Mesenteric fat pad (tissue), 1 donor: ENCODE measurements at places on chromosomes 4 and X. TPM values are rescaled to one million over a fixed set of nuclear protein-coding genes. Genes with fewer than 3 reads are reported as not detected.

Gene ASB9
- 2.0 TPM for total RNA-seq

Gene RAB40AL
- total RNA-seq: 1.7 TPM

DNA sequence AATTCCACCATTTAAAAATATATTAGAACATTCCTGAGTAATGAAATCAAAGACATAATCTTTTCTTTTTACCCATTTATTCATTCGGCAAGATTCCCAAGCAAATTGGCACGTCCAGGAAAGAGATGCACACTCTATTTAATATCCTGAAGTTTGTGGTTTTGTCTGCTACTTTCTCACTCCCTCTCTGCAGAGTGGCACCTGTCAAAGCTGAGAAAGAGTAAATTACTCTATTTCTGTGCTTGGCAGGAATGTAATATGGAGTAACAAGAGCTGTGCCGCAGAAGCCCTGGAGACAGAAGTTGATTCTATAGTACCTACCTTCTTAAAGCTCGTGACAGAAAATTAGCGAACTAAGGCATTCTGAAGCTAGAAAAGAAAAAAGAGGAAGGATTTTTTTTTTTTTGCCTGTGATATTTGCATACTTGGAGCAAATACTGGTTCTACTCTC, 5.5 kb downstream of the GSTCD start:
- no peak for DNase-seq

DNA sequence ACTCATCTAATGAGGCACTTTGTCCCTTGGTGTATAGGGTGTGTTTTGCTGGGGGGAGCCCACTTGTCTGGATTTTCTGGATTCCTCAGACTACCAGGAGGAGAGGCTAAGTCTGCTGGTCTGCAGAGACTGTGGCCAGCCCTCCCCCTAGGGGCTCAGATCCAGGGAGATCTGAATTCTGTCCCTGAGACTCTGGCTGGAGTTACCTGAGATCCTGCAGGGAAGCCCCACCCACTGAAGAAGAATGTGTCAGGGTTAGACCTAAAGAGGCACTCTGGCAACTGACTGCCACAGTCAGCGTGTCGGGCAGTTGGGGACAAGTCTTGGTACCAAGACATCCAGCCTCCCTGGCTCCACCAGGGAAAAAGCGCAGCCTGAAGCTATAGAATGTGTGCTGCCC, 138.9 kb downstream of the DCAF12L2 start:
- DNase-seq: no peak

GRCh38 chr4:131721883-131722282, 1427.2 kb upstream of the PCDH10 start:
- DNase-seq: no peak
